ENCODE measurements at places on chromosomes 6 and 20.
A peak's percentile ranks its signal among the peaks of the same experiment; 100 is the strongest.

GRCh38 chr6:37272834-37273566 is 15.1 kb upstream of the TMEM217 start:
- no peak for DNase-seq

DNA sequence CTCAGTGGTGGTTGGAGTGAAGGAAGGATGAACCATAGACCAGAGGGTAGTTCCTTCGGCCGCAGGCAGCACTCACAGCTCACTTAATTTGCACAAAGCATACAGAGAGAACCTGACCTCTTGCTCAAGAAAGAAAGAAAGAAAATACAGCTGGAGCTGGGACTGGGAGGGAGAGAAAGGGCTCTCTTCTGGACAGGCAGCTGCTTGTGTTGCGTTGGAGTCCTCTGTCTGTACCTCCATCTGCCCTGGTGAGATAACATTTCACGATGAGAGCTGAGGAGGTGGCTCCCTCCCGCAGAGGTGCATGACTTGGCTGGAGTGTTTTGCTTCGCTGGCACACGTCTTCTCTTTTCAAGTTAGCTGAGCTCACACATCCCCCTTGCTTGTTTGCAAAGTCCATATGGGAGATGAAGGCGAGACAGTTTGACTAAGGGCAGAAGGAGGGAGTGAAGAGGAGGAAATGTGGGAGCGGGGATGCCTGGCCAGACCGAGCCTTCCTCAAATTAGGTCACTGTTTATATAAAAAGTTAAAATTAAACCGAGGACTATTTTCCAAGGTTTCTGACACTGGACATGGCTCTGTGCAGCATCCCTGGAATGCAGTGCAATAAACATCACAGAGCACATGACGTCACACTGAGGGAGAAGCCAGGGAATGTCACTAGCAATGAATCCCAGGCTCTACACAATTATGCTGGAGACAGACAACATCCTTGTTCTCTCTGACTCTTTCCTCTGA is 359.4 kb downstream of the CD83 start:
- peak; percentile 84 for DNase-seq

DNA sequence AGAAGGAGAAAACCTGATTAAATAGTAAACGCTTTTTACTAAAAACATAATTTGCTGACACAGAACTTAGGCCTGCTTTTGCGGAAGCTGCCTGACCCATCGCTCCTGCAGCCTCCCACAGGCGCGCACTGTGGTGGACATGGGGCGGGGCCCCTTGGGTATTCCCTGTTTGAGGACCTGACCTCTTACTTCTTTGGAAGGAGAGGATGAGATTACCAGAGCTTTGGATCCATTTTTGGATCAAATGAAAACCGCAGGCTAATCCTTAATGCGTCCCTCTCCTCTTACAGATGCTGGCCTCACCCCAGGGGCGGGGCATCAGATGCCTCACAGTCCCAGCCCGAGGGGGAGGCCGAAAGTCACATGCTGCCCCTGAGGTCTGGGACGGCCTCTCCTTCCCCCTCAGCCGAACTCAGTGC is 151.0 kb downstream of the SCML4 start:
- no peak for DNase-seq

- DNase-seq, result no peak
Measured at GRCh38 chr6:42509765-42510164, 54.1 kb upstream of the UBR2 start.

GRCh38 chr20:41141153-41141815 is 3.9 kb downstream of the PLCG1 start:
- DNase-seq, result no peak

- DNase-seq, result no peak
Measured at GRCh38 chr6:36853325-36853724, 14.1 kb upstream of the CPNE5 start.

GRCh38 chr6:1821513-1822183 is 211.9 kb downstream of the FOXC1 start:
- DNase-seq, result no peak

Measured in urinary bladder (tissue), 4 donors.